Ecto neural progenitor cell (in vitro differentiated cells): ENCODE measurements at places on chromosomes 1 and 21.
A peak's percentile ranks its signal among the peaks of the same experiment; 100 is the strongest.

GRCh38 chr1:15966081-15966955, 9.6 kb downstream of the ZBTB17 start:
- DNase-seq = no peak

DNA sequence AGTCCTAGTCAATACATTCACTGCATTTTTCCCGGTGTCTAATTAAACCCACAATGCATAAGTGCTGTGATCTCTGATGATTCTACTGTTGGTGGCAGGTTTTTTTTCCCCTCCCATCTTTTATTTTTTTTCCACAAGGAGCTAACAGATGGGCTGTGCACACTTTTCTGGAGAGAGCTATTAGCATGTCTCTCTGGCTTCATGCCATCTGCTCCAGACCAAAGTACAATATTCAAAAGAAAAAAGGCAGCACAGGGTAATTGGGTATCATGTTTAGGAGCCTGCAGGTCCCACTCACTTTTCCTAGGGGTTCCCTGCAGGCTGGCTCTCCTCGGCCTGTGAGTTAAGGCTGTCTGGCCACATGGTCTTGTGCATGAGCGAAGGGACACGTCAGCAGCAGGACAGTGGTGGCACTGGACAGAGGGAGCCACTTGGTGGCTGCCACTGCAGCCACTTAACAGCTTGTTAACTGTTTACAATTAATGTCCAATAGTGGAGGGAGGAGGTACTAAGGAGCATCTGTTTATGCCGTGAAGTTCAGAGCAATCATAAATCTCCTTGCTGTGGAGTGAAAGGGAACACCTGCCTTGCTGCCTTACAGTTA, 53.5 kb upstream of the C8B start:
- DNase-seq = no peak

GRCh38 chr1:160954158-160955104, at the start of gene ITLN2:
Gene ITLN2, minus strand, starts transcription at chr1:160954809. Its CDS starts 68 bp downstream, at chr1:160954741.
- peak; percentile 73 for DNase-seq

DNA sequence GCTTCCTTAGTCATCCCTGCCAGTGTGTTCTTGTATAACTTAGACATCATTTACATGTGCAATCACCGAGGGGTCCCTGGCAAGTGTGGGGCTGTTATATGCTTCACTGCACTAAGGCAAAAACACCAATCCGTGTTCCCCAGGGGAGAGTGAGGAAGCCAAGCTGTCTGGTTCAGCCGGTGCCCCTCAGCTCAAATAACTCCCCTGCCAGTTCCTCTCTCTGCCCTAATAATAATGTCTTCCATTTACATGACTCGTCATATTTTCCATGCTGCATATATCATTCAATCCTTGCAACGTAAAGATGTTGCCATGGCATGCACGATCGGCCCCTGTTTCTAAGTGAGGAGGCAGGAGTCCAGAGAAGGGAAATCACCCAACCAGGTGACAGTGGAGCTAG, 24.4 kb upstream of the NDC1 start:
- DNase-seq = no peak

- DNase-seq = no peak
Observed at GRCh38 chr1:78377356-78377928, 113.3 kb upstream of the PTGFR start.

DNA sequence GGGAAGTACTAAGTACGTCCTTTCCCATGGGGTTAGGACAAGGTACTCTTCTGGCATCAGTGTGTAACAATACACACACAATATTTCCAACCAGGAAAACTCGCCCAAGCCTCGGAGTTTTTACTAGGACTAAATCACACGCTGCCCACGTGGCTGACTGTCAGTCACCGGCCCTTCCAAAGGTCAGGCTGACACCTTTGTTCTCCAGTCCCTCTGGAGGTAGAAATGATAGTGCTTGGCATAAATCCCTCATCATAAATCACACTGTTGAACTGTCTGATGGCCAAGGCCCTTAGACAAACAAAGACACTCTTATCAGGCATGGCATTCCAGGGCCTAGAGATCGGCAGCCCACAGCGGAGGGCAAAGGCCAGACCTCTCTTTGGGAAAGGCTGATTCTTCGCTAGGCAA, 16.9 kb upstream of the SLAMF9 start:
- no peak for DNase-seq

DNA sequence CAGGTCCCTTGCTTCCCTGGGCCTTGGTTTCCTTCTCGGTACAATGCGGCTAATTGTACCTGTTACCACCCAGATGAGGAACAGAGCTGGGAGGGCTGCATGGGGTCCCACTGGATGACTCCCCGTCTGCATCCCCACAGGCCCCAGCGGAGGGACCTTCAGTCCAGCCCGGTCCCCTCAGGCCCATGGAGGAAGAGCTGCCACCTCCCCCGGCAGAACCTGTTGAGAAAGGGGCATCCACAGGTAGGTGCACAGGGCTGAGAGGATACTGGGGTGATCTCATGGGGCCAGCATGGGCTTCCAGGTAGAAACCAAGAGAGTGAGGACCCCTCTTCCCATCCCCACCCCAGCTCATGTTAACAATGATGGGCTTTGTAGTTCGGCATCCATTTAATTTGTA, 9.8 kb downstream of the FBLIM1 start:
- DNase-seq = no peak

DNA sequence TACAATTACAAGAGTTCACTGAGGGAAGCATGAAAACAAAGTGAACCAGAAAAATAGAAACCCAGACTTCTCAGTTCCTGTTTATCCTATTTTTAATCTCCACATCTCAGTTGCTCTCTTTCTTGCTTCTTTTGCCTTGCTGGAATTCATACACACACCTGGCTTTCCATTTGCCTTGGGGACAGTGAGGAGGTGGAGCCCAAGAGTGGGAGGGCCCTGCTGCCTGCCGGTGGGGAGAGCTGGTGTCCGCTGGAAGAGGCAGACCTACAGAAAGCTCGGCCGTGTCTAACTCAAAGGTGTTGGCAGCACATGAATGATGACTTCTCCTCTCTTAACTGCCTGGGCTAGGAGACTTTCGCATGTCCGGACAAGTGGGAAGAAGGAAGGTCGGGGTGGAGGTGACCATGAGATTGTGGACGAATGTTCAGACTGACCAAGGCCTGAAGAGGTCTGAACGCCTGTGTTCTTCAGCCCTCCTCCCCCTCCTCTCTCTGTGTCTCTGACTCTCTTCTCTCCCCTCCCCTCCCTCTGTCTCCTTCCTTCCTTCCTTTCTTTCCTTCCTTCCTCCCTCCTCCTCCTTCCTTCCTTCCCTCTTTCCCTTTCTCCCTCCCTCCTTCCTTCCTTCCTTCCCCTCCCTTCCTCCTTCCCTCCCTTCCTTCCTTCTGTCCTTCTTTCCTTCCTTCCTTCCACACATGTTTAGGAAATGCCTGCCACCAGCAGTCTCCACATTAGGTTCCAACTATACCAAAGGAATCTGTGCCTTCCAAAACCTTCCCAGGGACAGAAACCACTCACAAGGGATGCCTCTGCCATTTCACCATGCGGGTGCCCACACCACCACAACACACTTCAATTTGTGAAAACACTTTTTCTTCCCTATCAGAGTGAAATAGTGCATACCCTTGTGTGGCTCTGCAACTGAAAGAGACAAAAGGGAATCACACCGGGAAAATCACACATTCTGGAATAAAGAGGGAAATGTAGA, 157.3 kb upstream of the RUNX1 start:
- DNase-seq = no peak

DNA sequence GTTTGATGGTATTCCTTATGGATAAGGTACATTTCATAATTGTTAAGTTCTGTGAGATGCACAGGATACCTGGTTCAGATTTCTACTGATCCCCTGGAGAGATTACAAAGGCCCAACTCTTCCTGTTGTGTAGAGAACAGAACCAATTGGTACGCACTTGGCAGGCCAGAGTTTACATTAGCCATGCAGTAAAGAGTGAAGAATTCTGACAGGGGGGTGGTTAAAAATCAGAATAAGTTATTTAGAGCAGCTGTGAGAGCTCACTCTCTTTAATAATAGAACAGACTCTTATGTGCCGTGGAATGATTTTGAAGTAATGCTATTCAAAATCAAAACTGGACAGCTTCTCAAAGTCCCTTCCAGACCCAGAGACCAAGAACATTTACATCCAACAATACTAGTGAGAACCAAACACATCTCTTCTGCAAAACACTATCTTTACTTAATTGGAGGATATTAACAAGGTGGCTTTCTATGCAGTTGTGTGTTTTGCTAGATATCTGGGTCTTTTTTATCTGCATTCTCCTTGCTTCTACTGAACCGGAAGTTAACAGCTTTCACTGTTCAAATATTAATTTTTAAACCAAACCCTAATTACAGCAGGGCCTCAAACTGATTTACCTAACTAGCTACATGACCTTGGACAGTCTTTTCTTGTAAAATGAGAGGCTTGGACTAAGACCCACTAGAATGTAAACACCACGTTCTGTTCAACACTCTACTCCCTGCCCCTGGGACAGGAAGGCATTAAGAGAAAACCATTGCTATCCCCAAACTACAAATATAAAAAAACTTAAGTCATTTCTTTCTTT, 4.0 kb downstream of the USP24 start:
- DNase-seq = no peak

DNA sequence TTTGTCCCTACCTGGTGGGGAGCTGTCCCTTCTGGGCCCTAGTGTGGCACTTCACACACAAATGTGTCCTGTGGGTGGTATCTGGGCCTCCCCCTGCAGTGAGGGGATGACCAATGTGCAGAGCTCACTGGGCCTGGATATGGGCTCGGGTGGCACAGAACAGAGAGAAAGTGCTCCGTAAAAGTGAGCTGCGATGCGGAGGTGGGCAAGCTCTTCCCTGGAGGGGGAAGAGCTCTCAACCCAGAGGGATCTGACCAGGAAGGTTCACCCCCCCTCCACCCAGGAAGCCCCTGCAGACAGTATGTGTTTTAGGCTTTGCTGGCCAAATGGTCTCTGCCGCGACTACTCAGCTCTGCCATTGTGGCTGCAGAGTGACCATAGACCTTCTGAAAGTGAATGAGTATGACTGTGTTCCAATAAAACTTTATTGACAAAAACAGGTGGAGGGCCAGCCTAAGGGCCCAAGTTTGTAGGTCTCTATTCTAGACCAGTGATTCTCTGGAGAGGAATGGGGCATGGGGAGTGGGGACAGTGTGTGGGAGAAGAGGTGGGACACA, 8.6 kb upstream of the ITGB2 start:
- no peak for DNase-seq

GRCh38 chr1:68811806-68812205, 314.9 kb upstream of the DEPDC1 start:
- DNase-seq = no peak

DNA sequence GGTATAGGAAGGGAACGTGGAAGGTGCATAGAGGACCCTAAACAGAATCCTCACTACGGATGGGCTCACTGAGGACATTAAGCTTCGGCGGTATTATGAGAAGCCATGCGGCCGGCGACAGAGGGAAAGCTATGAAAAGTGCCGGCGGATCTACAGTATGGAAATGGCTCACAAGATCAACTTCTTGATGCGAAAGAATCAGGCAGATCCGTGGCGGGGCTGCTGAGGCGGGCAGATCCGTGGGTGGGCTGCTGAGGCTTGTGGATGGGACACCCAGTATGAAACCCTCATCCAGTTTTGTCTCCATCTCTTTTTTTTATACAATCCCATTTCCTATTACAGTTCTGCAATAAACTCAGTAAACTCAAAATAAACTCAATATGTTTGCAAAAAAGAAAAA, 95.8 kb downstream of the CRB1 start:
- no peak for DNase-seq

GRCh38 chr1:54490361-54491248, 57.4 kb upstream of the ACOT11 start:
- DNase-seq = peak; percentile 76

DNA sequence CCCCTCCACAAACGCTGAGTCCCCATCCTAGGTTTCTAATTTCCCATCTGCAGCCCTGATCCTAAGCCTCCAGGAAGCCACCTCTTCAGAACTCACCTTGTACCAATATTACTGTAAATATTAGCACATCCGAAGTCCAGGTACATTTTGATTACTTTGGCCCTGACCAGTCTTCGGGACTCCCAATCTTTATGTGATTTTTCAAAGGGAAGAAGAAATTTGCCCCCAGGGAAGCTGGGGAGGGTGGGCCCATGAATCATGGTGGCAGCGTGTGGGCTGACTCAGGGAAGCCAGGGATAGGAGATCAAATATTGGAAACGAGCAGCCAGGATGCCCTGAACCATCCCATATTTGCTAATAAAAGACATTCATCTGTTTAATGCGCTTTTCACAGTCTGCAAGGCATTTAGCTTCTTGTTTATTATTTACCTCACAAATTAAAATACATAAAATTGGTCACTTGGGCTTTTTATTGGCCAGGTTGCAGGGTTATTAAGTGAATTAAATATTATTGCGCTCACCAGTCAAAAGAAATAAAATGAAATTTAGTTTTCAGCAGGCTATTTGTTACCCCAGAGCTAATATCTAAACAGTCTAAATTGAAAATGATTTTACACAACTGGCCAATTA, 46.6 kb downstream of the KIAA0040 start:
- DNase-seq = no peak

DNA sequence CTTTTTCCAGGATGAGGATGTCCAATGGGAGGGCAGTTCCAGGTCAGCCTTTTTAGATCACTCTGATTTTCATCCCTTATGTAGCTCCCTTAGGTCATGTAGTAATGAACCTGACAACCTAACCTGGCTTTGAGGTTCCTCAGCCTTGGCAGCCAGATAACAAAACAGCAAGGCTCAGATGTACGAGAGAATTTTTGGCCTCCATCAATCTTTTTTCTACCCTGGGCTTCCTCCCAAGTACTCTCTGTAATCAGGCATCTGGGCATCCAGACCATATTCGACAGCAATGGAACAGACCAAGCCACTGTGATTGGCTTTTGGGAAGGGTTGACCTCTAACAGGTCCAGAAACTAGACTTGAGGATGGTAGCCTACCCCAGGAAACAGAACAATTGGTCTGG, 38.6 kb downstream of the KCNH1 start:
- DNase-seq = no peak

GRCh38 chr1:46289976-46290375, 13.4 kb downstream of the LRRC41 start:
- DNase-seq = no peak

DNA sequence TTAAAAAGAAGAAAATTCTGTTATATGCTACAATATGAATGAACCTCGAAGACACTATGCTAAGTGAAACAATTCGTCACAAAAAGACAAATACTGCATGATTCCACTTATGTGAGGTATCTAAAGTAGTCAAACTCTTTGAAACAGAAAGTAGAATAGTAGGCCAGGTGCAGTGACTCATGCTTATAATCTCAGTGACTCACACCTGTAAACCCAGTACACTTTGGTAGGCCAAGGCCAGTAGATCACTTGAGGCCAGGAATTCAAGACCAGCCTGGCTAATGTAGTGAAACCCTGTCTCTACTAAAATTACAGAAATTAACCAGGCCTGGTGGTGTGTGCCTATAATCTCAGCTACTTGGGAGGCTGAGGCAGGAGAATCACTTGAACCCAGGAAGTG, 25.7 kb downstream of the EPHA10 start:
- DNase-seq = peak; percentile 2

- no peak for DNase-seq
Observed at GRCh38 chr1:29412591-29412990, 176.3 kb downstream of the PTPRU start.

DNA sequence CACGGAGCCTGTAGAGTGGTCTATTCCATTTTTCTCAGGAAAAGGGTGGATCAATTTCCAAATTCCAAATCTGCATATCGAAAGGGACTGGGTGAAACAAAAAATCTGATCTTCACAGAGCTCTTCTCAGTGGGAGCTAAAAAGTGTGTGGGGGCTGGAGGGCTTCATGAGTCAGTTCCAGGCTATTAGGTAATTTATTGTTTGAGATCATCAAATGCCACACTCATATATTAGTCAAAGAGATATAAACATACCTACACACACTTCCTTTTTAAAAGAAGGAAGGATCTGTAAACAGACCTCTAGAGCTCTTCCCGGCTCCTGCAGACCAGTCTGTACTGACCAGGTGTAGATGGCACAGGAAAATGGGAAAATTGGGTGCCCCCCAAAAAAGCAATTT, 175.4 kb downstream of the ZBTB18 start:
- no peak for DNase-seq

- DNase-seq = no peak
Observed at GRCh38 chr1:74812180-74812541, 79.2 kb downstream of the TYW3 start.
